ENCODE measurements at places on chromosomes 13 and 19.
A peak's percentile ranks its signal among the peaks of the same experiment; 100 is the strongest.

- DNase-seq, result no peak
Measured at GRCh38 chr13:49254007-49254406, 6.3 kb downstream of the CDADC1 start.

- DNase-seq, result no peak
Measured at GRCh38 chr13:79018166-79018565, 359.2 kb upstream of the OBI1 start.

DNA sequence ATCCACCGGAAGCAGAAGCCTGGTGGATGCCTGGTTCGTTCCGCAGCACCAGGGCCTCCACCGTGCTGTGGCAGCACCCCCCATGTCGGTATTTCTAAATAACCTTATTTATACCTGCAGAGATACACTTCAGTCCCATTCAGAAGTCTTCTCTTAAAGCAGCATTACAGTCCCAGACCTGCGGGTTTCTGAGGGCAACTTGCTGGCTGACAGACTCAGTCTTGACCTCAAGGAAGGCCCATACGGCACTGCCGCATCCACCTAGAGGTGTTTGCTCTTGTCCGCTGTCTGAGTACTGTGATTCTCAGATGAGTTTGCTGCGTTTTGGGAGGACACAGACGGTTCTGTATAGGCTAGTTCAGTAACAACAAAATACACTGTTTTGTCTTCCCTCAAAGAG is 16.9 kb upstream of the TEX29 start:
- no peak for DNase-seq

DNA sequence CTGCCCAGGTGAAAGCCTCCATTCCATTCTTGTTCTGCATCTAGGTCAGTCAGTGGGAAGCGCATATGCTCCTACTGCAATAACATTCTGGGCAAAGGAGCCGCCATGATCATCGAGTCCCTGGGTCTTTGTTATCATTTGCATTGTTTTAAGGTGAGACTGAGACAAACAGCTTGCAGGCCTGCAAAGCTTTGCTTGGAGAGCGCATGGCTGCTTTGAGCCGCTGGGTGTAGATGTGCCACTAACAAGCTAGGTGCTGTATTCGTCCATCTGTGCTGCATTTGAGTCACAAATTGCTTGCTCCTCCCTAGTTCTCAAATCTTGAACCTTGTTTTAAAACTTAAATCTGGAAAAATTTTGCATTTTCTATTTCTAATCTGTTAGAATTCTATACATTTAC is 219.1 kb downstream of the LMO7 start:
- DNase-seq, result no peak

- DNase-seq, result no peak
Measured at GRCh38 chr19:1959928-1960589, 19.1 kb downstream of the CSNK1G2 start.

GRCh38 chr19:17778251-17778967 is 16.5 kb upstream of the B3GNT3 start:
- peak; percentile 70 for DNase-seq

DNA sequence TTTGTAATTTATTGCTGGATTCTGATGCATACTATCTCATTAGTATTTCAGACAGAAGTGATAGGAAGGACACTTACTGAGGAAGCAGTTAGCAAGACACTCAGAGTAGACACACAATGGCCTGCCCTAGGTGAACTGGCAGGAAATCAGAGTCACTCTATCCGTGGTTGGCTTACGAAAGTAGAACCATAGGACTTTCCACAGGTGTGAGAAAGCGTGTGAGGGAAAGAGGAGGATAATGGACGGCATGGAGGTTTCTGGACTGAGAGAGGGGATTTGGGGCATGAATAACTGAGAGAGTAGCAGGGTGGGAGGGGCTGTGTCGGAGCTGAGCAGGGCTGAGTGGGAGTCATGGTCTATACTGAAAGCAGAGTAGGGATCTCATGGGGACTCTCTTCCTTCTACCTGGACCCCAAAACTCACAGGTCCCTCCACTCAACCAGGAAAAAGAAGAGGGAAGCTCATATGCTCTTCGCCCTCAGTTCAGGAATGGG is 18.7 kb upstream of the EID2 start:
- DNase-seq, result no peak

GRCh38 chr13:23074075-23074828 is 106.5 kb upstream of the SGCG start:
- no peak for DNase-seq

- DNase-seq, result no peak
Measured at GRCh38 chr19:42403586-42403985, 13.5 kb upstream of the CNFN start.

- DNase-seq, result no peak
Measured at GRCh38 chr19:3292958-3293529, 68.6 kb downstream of the CELF5 start.

DNA sequence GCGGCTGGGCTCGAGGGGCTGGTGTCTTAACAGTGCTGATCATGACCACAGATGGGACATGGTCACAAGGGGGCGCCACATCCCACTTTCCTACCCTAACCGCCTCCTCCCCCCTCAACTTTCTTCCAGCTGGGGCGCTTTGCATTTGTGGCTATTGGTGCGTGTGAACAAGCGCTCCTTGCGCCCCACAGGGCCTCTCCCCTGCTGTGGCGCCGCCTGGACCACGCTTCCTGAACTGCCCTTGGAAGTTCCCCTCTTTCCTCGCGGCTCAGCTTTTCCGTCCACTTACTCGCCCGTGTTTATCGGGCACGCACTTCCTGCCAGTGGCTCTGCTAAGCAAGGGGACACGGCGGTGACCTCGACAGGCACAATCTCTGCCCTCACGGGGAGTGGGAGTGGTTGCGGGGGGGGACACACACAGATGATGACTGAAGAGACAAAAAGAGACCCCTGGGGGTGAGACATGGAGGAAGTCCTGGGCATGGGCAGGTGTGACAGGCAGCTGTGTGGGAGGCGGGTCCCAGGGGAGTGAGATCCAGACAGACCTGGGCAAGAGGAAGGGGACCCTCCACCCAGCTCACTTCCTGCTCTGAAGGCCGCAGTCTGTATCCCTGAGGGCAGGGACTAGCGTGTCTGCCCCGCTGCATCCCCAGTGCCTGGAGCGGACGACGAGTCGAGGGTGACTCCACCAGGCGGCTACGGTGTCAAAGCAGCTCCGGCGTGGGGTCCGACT is 40.3 kb downstream of the ZNF787 start:
- DNase-seq, result peak; percentile 91

DNA sequence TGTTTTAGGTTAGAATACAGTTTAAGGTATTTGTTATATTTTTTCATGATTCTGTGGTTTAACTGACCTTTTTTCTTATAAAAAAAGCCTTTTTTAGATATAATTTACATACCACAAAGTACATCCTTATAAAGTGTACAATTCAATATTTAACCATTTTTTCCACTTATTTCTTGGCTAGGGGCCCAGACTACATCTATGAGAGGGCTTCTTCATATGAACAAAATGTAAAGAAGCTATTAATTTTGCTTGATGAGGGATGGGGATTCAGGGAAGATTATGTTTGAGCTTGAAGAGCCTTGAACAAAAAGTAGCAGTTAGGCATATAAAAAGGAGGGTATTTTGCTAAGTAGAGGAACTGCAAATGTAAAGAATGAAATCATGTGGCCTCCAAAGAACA is 2.2 kb downstream of the CCDC122 start:
- no peak for DNase-seq

DNA sequence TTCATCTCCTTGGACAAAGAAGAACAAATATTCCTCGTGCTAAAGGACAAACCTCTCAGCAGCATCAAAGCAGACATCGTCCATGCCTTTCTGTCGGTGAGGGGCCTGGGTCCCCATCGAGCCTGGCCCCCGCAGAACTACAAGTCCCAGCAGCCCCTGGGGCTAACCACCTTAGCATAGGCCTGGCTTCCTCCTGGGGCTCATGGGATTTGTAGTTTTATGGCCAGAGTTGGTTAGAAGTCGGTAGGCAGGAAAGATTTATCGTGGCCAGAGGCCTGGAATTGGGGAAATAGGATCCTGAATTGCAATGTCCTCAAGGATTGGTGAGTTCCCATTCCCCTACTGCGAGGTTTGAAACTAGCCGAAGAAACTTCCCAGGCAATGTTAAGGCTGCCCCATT is 19.6 kb downstream of the TMEM150B start:
- DNase-seq, result peak; percentile 58

DNA sequence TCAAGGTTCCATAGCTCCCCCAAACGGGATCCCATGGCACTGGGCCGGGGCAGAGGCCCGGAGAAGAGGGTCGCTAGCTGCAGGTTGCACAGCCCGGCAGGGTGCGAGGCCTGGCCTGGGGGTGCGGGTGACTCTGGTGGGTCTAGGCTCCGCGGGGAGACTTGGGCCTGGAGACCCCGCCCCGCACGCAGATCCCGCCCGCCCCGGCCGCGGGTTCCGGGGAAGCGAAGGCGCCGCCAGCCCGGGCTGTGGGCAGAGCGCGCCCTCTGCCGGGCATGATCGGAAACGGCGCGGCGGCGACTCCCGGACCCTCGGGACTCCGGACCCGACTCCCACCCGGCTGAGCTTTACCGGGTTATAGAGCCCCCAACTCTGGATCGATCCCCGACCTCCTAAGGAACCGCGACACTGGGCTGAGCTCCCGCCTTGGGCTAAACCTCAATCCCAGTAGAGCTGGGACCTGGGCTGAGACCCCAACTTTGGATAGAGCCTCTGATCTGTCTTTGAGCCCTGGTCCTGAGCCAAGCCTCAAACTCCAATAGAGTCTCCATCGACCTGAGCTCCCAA is 3.1 kb upstream of the TNFAIP8L1 start:
- peak; percentile 89 for DNase-seq

GRCh38 chr19:16375157-16375935 is 50.7 kb downstream of the KLF2 start:
- DNase-seq, result no peak

- peak; percentile 70 for DNase-seq
Measured at GRCh38 chr19:532561-533363, 1.2 kb downstream of the CDC34 start.

DNA sequence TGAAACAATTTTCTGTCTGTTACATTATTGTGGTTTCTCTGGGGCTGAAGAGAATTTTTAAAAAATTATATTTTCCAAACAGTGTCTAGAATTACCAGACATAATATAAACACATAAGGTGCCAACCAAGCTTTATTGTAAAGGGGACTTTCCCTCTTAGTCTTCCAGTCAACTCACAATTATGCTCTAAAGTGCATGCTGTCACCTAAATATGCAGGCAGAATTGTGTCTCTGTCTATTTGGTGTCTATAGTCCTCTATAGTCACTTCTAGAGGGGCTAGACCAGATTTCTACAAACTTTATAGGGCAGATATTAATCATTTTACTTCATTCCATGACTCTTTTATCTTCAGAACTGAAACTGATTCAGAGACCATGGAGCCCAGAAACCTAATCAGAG is 12.8 kb downstream of the ZNF254 start:
- DNase-seq, result no peak

GRCh38 chr13:94327318-94327717 is 152.2 kb downstream of the DCT start:
- no peak for DNase-seq

GRCh38 chr19:55674459-55674840 is 576 bp upstream of the EPN1 start:
- DNase-seq, result no peak

GRCh38 chr13:74061926-74062595 is 72.1 kb downstream of the KLF12 start:
- no peak for DNase-seq

DNA sequence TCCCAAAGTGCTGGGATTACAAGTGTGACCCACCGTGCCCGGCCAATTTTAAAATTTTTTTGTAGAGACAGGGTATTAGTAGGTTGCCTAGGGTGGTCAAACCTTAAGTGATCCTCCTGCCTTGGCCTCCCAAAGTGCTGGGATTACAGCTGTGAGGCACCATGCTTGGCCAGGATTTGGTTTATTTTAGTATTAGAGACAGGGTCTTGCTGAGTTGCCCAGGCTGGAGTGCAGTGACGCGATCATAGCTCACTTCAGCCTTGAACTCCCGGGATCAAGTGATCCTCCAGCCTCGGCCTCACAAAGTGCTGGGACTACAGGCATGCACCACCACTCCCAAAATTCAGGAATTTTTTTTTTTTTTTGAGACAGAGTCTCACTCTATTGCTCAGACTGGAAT is 5.4 kb upstream of the ZNF414 start:
- DNase-seq, result no peak

GRCh38 chr13:21938636-21939035 is 267.8 kb downstream of the FGF9 start:
- DNase-seq, result no peak

- DNase-seq, result no peak
Measured at GRCh38 chr13:108495646-108496361, 133.6 kb upstream of the MYO16 start.

DNA sequence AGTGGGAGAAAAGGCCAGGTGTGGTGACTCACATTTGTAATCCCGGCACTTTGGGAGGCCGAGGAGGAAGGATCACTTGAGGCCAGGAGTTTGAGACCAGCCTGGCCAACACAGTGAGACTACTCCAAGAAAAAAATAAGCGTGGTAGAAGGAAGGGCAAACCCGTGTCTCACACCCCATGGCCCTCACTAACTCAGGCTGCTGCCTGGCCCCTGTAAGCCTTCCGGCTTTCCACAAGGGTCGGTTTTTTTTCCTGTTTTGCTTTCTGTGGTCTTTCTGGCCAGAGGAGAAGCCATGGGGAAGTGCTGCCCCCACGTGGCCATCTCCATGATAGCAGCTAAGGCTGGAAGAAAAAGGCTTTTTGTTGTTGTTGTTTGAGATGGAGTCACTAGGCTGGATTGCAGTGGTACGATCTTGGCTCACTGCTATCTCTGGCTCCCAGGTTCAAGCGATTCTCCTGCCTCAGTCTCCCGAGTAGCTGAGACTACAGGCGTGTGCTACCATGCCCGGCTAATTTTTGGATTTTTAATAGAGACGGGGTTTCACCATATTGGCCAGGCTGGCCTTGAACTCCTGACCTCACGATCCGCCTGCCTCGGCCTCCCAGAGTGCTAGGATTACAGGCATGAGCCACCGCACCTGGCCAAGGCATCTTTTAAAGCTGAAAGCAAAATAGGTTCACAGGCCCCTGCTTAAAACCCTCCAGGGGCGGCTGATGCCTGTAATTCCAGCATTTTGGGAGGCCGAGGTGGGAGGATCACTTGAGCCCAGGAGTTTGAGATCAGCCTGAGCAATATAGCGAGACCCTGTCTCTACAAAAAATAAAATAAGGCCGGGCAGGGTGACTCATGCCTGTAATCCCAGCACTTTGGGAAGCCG is 7.5 kb upstream of the ARHGEF18 start:
- DNase-seq, result peak; percentile 71

DNA sequence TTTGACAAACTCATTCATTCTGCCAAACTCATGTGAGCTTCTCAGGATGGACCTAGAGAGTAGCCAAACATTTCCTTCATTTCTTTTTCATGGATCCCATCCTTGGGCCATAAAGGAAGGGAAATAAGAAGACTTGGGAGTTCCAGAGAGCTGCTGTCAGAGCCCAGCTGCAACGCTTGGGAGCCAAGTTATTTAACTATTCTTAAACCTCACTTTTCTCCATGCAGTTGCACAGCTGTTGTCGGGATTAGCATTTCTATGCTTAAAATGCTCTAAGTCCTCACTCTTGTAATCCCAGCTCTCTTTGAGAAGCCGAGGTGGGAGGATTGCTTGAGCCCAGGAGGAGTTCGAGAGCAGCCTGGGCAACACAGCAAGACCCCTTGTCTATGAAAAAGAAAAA is 11.7 kb upstream of the CASP14 start:
- DNase-seq, result no peak

- no peak for DNase-seq
Measured at GRCh38 chr13:47310401-47310800, 413.5 kb upstream of the HTR2A start.

All from AG20443 (cell line).